NCI-H187 treated with DMSO at 0.1 percent for 48 hours (cell line): ENCODE measurements at places on chromosomes 2 and 18.

DNA sequence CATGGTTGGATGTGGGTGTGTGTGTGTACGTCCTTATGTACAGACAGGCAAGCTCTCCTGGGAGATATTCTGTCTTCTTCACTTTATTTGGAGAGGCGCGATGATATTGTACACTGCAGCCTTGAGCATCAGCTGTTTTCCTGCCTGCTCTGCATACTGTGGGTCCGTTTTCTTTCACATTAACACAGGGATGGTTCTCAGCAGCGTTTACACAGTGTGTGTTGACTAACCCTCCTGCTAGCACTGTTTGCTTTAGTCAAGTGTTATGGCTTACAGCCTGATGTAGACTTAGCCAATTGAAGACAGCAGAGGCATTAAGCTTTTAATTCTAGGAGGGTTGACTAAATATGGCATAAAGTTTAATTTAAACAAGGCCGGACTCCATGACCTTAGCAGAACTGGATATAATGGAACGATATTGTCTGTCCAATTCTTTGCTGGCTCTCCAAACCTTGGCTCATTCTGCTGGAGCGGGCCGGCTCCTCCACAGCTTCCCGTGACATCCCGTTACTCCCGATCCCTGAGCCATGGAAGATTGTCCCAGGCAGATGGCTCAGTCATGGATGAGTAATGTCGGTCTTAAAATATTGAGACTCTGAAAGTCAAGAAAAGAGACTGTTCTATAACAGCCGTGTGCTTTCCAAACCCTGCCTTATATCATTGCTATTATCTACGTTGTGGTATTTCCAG, 134.7 kb downstream of the TPGS2 start:
- DNase-seq = peak; percentile 78

DNA sequence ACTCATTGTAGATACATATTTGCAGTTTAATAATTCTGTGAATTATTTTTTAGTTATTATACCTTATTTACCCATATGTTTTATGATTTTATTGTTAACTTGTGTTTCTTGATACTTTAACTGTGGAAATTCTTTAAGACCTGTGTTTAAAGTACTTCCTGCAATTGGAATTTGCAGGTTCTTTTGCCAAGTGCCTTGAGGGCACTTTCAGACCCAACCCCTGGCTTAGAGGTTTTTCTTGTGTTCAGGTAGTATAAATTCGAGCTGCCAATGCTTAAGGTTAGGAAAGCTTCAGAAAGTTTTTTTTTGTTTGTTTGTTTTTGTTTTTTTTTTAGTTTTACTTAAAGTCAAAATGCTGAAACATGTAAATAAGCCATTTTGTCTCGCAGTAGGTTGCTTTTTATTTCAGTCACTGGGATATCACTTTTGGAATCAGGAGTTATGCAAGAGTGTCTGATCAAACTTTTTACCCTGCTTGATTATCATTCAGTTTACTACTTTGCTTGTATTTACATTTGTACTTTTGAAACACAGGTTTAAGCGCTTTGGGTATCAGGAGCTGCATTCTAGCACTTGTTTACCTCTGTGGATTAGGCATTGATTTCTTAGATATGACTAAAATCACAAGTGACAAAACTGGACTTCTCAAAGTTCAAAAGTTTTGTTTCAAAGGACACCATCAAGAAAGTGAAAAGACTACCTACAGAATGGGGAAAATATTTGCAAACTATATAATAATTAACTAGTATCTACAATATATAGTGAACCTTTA, 31.8 kb downstream of the TDRD15 start:
- no peak for DNase-seq

- no peak for DNase-seq
Observed at GRCh38 chr2:85357736-85358135, 3.2 kb downstream of the ELMOD3 start.

DNA sequence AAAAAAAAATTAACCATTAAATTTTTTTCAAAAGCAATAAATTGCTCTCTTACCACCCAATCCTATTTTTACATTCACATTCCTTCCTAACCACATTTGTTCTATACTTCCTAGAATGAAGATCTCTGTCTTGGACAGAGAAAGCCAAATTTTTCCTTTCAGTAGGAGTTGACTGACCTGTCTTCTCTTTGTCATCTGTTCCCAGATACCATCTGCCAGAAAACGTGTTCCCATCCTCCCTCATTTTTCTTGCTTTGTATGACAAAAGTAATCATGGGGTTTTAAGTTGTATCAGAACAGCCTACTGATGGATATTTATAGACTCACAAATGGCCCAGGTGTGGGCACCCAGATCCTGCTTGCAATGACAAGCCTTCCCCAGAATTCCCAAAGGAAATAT, 182.1 kb downstream of the CYP26B1 start:
- DNase-seq = no peak

GRCh38 chr2:152443771-152444170, 108.8 kb downstream of the FMNL2 start:
- DNase-seq = no peak

DNA sequence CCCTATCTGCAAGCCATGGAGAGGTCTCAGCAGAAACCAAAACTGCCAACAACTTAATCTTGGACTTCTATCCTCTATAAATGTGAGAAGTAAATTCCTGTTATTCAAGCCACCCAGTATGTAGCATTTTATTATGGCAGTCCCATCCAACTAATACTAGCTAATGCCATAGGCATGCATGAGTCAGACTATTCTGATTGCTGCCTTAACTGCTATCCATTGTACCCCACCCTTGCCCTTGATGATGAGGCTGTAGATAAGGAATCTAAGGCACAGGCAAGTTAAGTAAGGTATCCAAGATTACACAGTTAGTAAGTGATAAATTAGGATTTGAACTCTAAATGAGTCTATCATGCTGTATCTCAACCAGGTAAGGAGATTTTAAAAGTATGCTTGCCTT, 223.0 kb downstream of the UBE2E3 start:
- DNase-seq = no peak

GRCh38 chr2:127860130-127860529, 2.2 kb upstream of the POLR2D start:
- DNase-seq = no peak

- DNase-seq = no peak
Observed at GRCh38 chr18:13003466-13003896, 12.3 kb downstream of the CEP192 start.

DNA sequence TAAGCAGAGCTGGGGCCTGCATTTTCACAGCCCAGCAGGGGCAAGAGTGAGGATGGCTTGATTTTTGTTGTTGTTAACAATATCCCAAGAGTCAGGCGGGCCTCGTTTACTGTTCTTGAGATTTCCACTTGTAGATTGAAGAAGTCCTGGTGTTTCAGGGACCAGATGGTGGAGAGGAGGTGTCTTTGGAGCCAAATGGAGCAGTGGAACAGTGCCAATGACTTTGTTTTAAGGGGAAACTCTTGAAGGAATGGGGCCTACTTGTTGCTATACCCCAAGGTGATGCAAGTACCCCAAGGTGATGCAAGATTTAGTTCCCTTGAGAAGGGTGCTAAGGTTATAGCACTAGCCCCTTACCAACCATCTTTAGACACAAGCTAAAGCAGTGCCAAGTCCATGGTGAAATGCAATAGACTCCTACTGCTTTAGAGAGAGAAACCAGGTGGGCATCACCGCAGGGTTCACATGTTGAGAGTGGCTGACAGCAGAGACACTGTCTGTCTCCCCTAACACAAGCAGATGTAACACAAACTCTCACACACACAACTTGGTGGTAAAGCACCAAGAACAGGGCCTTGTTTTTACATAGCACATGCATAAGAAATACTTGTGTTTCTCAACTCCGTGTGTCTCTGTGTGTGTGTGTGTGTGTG, 44.0 kb downstream of the HK2 start:
- no peak for DNase-seq

- no peak for DNase-seq
Observed at GRCh38 chr2:239464166-239465016, 63.6 kb upstream of the HDAC4 start.

GRCh38 chr2:61011678-61012077, 5.8 kb upstream of the PEX13 start:
- no peak for DNase-seq

DNA sequence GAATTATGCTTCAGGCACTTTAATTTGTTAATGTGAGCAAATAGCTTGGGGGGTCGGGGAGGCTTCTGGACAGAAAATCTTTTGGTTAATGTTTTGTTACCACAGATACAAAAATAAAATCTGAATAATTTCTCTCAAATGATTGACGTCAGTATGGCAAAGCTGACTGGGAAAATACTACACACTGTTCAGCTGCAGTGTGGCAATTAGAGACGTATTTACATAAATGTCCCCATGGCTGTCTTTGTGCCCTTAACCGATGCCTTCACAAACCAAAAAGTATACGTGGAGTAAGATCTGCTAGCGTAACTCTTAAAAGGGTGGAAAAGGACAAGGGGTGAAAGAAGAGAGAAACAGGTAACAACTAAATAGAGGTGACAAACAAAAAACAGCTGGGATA, 83.4 kb downstream of the ACTR2 start:
- no peak for DNase-seq

- DNase-seq = no peak
Observed at GRCh38 chr2:231687133-231687852, 21.0 kb upstream of the PTMA start.

DNA sequence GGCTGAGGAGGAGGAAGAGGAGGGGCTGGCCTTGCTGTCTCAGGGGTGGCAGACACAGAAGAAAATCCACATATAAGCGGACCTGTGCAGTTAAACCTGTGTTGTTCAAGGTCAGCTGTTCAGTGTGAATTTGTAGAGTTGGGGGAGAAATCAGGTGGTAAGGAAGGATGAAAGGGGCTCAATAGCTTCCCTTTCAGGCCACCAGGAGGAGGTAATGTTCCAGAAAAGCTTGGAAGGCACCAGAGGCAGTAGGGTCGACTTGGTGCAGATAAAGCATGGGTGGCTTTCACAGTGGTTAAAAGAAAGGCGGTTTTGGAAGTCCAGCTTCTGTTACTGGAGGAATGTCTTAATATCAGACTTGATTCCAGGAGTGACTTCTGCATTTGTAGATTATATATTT, 167.4 kb downstream of the THSD7B start:
- DNase-seq = no peak

GRCh38 chr18:43422518-43422917, 145.2 kb upstream of the SYT4 start:
- no peak for DNase-seq

- DNase-seq = no peak
Observed at GRCh38 chr18:70382017-70382416, 93.2 kb downstream of the SOCS6 start.

- DNase-seq = no peak
Observed at GRCh38 chr18:39751921-39752320, 2186.3 kb upstream of the CELF4 start.

GRCh38 chr2:71759060-71759459, 305.7 kb downstream of the DYSF start:
- DNase-seq = no peak

DNA sequence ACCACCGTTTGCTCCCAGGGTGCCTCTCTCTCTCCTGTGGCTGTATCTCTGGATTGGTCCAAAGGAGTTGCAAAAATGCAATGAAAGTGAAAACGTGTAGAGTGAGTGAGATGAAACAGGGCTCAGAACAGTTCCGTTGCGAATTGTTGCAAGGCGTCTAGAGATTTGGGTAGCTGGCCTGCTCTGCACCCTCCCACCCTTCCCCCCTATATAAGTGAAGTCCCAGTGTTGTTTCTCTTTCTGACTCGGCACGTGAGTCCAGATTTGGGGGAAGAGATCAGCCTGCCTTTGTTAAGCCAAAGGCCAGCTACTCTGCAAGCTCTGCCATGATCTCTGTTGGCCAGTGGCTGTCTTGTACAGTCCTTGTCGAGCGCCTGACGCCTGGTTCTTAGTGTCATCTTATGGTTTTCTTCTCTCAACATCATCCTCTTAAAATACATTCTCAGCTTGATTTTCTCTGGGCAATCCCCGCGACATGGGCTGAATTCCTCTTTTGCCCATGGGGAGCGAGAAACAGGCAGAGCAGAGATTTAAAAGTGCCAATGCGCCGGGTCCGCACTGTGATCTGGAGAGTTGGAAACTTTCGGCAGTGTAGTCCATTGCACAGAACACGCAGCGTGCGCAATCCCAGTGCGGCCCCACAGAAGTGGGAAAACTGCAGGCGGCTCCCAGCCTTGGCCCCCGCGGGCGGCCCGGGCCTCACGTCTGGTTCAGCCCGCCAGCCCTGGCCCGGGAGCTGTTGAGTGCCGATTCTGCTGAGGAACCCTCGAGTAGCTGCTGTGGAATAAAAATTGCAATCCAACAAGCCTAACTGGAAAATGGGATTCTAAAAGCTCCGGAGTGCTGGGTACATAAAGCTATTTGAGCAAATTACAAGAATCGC, 9.3 kb downstream of the MEIS1 start:
- no peak for DNase-seq

GRCh38 chr2:85231468-85231805, 96.4 kb downstream of the TGOLN2 start:
- no peak for DNase-seq

DNA sequence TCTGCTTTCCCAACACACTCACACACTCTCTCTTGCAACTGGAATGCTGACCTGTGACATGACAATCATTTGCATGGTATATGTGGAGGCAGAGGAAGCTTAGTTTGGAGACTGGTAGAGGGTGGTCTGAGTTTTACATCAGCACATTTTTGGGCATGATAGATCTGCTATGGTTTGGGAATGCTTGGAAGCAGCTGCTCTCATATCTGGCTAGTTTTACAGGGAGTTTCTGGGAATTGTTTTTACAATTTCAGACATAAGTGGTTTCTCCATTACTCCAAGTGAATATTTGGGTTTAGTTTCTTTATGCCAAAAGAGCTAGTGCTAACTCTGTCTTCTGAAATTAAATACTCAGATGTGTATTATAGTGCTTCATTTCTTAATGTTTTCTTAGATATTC, 977.6 kb downstream of the SUCLG1 start:
- no peak for DNase-seq

GRCh38 chr2:128370468-128371247, 52.0 kb upstream of the HS6ST1 start:
- no peak for DNase-seq

GRCh38 chr18:21672521-21673267, 31.9 kb downstream of the ABHD3 start:
- no peak for DNase-seq

GRCh38 chr2:143282684-143283083, 153.5 kb downstream of the ARHGAP15 start:
- no peak for DNase-seq

DNA sequence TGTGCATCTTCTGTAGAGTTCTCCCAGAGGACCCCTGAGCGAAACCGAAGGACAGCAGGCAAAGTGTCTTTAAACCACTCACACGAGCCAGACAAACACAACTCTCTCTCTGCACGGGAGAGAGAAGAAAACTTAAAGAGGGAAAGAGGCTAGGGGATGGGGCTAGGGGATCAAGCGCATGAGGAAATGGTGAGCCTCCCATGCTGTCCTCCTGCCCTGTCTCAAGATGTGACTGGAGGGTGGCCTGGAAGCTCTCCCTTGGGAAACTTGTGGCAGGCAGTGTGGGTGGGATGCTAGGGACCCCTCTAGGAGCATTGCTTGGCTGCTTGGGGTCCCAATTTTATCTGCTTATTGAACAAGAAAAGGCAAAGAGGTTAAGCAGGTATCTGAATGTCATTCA, 44.5 kb downstream of the CYP26B1 start:
- DNase-seq = no peak
